ENCODE measurements at places on chromosomes 7 and 10.

DNA sequence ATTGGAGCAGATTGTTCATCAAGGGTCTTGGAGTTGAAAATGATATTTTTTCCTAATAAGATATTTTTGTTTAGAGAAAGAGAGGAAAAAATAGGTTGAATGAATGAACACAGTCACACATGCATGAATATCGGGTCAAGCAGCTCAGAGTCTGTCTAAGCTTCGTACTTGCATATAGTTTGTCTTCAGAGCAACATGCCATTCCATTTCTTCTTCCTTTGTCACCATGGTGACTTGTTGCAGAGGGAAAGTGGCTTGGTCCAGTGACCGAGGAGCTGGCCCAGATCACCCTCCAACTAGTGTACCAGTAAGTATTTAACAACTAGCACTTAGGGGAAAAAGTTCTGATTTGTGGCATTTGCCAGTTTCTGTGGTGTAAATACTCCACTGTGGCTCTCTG lies 232.1 kb downstream of the TCF7L2 start:
- no peak for DNase-seq

- DNase-seq, result no peak
Observed at GRCh38 chr7:23467806-23468525, 2.3 kb downstream of the IGF2BP3 start.

DNA sequence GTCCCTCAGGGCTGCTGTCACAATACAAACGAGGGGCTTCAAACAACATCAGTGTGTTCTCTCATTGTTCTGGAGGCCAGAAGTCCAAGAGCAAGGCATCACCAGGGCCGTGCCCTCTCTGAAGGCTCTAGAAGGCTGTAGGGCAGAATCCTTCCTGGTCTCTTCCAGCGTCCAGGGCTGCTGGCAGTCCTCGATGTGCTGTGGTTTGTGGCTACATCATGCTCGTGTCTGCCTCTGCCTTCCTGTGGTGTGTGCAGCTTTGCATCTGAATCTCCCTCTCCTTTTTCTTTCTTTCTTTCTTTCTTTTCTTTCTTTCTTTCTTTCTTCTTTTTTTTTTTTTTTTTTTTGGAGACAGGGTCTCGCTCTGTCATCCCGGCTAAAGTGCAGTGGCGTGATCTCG lies 103.5 kb downstream of the INSYN2A start:
- DNase-seq, result no peak

DNA sequence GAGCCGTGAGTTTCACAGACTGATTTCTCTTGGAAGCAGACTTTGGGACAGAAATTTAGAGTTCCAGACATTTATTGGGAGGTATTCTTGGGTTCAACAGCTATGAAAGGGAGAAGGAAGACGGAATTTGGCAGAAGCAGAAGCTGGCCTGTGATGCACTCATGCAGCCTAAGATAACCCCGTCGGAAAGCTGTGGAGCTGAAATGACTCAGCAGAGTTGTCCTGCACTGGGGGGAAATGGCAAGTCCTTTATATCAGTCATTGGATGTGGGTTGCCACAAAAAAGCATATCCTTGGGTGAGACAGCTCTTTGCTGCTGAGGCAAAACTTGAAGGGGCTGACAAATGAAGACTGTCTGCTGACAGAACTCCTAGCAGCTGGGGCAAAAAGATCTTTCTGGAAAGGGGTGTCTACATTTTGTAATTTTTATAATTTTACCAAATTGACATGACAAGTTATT lies 11.5 kb upstream of the MICU1 start:
- DNase-seq, result peak; percentile 6

GRCh38 chr7:92645114-92646061 lies 55.2 kb upstream of the FAM133B start:
- DNase-seq, result no peak

- no peak for DNase-seq
Observed at GRCh38 chr7:138661069-138661635, 40.0 kb downstream of the SVOPL start.

DNA sequence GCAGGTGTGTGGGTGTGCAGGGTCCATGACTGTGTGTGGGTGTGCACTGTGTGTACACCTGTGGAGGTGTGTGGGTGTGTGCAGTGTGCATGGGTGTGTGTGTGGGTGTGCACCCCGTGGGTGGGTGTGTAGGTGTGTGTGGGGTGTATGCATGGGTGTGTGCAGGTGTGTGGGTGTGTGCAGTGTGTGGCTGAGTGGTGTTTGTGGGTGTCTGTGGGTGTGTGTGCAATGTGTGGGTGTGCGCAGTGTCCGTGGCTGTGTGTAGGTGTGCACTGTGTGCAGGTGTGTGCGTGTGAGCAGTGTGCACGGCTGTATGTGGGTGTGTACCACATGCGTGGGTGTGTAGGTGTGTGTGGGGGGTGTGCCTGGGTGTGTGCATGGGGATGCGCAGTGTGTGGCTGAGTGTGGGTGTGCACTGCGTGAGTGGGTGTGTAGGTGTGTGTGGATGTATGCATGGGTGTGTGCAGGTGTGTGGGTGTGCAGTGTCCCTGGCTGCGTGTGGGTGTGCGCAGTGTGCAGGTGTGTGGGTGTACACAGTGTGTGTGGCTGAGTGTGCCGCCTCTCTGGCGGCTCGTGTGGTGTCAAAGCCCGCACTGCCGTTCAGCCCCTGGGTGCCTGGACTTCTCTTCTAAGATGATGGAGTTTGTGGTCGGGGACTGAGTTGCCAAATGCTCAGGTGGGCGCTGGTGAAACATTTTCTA lies 208.3 kb downstream of the DNAJB6 start:
- no peak for DNase-seq

- DNase-seq, result no peak
Observed at GRCh38 chr10:30742471-30742870, 112.9 kb upstream of the LYZL2 start.

- DNase-seq, result no peak
Observed at GRCh38 chr7:87543623-87544022, 57.1 kb downstream of the ABCB1 start.

Measured in stimulated activated CD4-positive, alpha-beta T cell treated with anti-CD3 and anti-CD28 coated beads, Interleukin-1b, Interleukin-23, amount 100 ng/mL, for 24 hours (primary cell).